ENCODE measurements at places on chromosomes 3 and 15.

GRCh38 chr3:12490547-12490946 is 6.3 kb downstream of the TSEN2 start:
- DNase-seq: no peak

DNA sequence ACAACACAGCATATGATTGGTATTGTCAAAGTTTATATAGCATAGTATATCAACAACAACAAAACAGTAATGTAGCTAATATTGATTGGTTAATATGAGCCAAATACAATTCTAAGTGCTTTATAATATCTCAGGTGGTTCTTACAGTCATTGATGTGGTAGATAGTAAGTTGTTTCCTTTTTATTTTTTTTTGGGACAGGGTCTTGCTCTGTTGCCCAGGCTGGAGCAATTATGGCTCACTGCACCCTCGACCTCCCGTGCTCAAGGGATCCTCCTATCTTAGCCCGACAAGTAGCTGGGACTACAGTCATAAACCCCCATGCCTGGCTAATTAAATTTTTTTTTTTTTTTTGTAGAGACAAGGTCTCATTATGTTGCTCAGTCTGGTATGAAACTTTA is 2.7 kb downstream of the RNF13 start:
- no peak for DNase-seq

GRCh38 chr3:116445990-116446389 is 703 bp upstream of the LSAMP start:
- no peak for DNase-seq

DNA sequence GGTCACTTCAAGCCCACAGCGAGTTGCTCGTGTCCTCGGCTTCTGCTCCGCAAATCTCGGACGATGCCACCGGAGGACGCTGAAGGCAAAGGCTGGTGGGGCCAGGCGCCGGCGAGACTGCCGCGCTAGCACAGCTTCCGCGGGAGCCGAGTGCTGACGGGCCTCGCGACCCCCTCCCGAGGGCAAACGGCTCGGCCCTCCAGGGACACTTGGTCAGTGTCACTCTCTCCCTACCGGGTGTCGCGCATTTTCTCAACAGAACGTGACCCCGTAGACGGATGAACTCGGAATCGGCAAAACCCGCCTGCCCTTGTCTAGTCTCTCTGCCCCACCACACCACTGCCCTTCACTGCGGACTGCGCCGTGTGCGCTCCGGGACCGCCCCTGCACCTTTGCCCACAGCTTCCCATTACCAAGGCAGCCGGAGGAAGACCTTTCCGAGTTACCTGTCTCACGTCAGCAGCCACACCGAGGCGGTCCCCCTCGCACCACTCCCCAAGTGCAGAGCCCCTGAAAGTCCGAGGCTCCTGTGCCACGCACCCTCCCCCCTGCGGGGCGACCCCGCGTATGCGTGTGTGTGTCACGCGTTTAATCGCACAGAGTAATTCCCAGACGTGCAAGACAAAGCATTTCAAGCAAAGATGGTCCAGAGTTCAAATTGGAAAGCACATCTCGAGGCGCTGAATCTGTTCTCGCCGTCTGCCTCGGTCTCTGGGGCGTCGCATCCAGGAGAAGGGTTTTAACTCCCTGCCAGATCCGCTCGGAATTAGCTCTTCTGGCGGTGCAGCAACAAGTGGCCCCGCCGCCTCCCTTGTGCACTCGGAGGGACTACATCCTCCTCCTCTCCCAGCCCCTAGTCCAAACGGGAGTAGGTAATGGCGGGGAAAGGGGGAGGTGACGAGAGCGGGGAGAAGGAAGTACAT is 245.0 kb upstream of the TOPAZ1 start:
- no peak for DNase-seq

- no peak for DNase-seq
Measured at GRCh38 chr3:42099020-42099765, 8.0 kb downstream of the TRAK1 start.

DNA sequence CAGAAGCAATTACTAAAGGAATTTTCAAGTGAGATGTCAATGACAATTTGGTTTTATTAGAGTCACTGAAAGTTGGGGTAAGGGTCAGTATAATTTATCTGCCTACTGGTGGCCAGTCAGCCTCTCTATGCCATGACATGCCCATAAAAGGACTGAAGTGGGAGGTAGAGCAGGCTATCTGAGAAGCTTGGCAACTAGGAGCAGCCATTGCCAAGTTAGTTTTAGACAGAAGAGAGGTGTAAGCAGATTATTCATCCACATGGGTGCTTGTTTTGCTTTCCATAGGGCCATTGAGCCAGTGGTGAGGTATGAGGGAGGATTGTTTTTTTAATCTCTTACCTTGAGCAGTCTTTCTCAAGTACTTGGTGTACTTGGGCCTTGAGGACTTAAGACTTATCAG is 8.1 kb upstream of the RBP1 start:
- DNase-seq: no peak

DNA sequence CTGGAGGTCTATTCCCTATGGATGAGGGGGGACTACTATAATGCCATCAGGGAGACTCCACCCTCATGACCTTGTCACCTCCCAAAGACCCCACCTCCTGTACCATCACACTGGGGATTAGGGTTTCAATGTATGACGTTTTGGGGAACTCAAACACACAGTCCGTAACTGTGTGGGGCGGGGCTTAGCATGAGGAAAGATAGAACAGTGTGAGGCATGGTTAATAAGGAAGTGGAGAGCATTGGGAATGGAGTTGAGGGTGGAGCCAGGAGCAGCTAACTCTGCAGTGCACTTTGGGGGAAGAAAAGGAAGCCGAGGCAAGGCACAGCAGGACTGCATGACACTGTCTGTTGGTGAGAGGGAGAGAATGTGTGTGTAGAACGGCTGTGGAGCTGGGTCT is 90.9 kb upstream of the AGBL1 start:
- no peak for DNase-seq

- no peak for DNase-seq
Measured at GRCh38 chr15:71336671-71337070, 221.4 kb downstream of the THSD4 start.

DNA sequence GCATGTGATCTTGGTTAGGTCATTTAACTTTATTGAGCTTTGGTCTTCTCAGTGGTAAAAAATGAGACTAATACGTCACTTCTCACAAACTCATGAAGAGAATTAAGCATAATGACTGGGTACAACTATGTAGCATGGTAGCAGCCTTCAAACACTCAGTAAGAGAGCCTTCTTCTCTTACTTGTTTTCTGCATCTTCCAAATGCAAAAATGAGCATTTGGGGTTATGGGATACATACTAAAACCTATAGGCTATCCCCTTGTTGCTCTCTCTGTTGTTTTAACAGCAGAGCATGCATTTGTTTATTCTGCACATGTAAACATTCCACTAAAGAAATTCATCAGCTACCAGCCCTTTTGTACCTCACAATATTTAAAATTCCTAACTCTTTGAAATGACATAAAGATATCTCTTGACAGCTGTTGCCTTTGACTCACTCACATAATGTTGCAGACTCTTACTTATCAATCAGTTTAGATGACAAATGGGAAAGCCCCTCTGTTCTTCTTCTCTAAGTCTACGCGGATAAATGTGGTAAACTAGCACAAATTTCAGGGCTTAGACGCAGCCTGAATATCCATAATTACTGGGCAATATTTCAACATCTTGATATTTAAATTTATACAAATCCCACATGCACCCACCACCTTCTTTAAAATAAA is 327.3 kb upstream of the SATB1 start:
- no peak for DNase-seq

DNA sequence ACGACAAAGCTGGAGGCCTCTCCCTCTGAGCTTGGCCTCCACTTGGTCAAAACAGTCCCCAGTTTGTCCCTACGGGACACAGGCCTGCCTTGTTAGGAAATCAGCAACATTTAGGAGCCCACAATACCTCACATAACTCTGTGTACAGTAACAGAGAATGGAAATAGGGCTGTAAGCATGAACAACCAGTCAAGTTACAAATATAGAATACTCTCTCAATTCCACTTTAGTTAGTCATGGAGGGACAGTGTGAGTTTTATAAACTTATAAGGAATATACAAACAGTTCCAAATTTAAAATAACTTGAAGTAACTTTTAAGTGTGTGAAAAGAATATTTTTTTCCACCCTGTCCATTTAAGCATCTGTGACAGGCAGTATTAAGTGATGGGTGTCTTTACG is 129.4 kb downstream of the PGPEP1L start:
- no peak for DNase-seq

- DNase-seq: no peak
Measured at GRCh38 chr3:128383316-128384235, 83.1 kb downstream of the DNAJB8 start.

GRCh38 chr15:29285386-29285785 is 15.8 kb upstream of the NSMCE3 start:
- DNase-seq: no peak

DNA sequence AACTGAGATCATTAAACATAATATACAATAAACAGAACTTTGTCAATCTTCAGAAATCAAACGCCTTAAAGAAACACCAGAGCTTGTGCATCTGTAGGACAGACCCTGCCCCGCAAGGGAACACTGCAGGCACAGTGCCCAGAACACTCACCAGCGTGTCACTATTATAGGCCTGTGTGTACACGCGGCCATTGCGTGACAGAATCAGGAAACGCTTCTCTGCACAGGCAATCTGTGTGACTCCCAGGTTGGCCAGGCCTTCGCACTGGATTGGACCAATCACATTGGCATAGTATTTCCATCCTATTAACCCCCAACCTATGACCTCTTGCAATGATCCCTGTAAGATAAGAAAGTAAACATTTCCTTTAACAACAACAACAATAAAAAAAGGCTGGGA is 52.9 kb downstream of the HERC2 start:
- DNase-seq: no peak
